ENCODE measurements at places on chromosomes 3 and 15. TPM values are rescaled to one million over a fixed set of nuclear protein-coding genes. Genes with fewer than 3 reads are reported as not detected.
A peak's percentile ranks its signal among the peaks of the same experiment; 100 is the strongest.

GRCh38 chr3:174620138-174620537 is 239.0 kb upstream of the NAALADL2 start:
- H3K4me3 ChIP-seq = no peak overlapping the region
- no peak overlapping the region for H3K27ac ChIP-seq
- peaks cover 5% of the 10 kb centered on the region for H3K4me1 ChIP-seq
- DNase-seq = no peak
- no peaks in the 10 kb centered on the region for H3K36me3 ChIP-seq
- no peaks in the 10 kb centered on the region for H3K27me3 ChIP-seq

DNA sequence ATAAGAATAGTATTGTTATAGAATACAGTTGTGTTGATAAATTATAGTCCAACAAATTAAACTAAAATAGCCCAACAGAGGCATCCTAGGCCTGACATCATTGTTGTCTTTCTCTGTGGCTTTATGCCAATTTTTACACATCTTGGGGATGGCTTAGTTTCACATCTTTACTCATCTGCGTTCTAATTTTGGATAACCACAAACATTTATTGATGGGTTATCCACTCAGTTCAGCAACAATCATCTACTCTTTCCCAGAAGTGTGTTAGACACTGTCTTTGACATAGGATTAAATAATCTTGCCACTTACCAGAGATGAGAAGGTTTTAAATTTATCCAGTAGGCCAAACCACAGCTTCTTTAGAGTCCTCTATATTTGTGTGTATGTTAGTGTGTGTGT is 120.8 kb upstream of the PHLDB2 start:
- no peak overlapping the region for H3K27ac ChIP-seq
- H3K4me1 ChIP-seq = peaks cover under 1% of the 10 kb centered on the region
- no peaks in the 10 kb centered on the region for H3K36me3 ChIP-seq
- H3K4me3 ChIP-seq = no peak overlapping the region
- DNase-seq = no peak
- H3K27me3 ChIP-seq = no peaks in the 10 kb centered on the region

GRCh38 chr15:59699810-59700431 is 10.8 kb upstream of the BNIP2 start:
- no peak overlapping the region for H3K27ac ChIP-seq
- no peaks in the 10 kb centered on the region for H3K36me3 ChIP-seq
- peaks cover 19% of the 10 kb centered on the region for H3K27me3 ChIP-seq
- DNase-seq = no peak
- H3K4me3 ChIP-seq = no peak overlapping the region
- no peaks in the 10 kb centered on the region for H3K4me1 ChIP-seq

- H3K36me3 ChIP-seq = 0 out of 2 replicates have a peak, but pooled peaks cover 5% of the 10 kb centered on the region
- H3K4me1 ChIP-seq = peaks cover 3% of the 10 kb centered on the region
These were observed 68.2 kb upstream of the SMAD3 start for GRCh38 chr15:66997212-66997611.

DNA sequence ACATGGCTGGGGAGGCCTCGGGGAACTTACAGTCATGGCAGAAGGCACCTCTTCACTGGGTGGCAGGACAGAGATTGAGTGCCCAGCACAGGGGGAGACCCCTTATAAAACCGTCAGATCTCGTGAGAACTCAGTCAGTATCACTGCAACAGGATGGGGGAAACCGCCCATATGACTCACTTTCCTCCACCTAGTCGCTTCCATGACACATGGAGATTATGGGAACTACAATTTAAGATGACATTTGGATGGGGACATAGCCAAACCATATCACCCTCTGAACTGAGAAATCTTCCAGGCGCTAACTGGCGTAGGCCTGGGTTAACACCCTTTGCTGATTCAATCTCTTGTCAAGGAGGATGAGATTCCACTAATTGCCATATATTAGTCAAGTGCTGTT is 392.3 kb downstream of the FEZF2 start:
- peaks cover 53% of the 10 kb centered on the region for H3K4me1 ChIP-seq
- no peaks in the 10 kb centered on the region for H3K36me3 ChIP-seq
- peak overlapping the region; percentile 33 for H3K27ac ChIP-seq
- no peaks in the 10 kb centered on the region for H3K27me3 ChIP-seq

- no peak for DNase-seq
- H3K36me3 ChIP-seq = no peaks in the 10 kb centered on the region
- H3K27me3 ChIP-seq = no peaks in the 10 kb centered on the region
- H3K4me1 ChIP-seq = no peaks in the 10 kb centered on the region
- H3K27ac ChIP-seq = no peak overlapping the region
These were observed 27.1 kb downstream of the CLRN1 start for GRCh38 chr3:150945226-150946032.

- H3K4me3 ChIP-seq = no peak overlapping the region
- H3K27ac ChIP-seq = peak overlapping the region; percentile 89
- no peaks in the 10 kb centered on the region for H3K27me3 ChIP-seq
- H3K4me1 ChIP-seq = peaks cover 31% of the 10 kb centered on the region
These were observed 20.4 kb downstream of the TMEM43 start for GRCh38 chr3:14145236-14145635.

DNA sequence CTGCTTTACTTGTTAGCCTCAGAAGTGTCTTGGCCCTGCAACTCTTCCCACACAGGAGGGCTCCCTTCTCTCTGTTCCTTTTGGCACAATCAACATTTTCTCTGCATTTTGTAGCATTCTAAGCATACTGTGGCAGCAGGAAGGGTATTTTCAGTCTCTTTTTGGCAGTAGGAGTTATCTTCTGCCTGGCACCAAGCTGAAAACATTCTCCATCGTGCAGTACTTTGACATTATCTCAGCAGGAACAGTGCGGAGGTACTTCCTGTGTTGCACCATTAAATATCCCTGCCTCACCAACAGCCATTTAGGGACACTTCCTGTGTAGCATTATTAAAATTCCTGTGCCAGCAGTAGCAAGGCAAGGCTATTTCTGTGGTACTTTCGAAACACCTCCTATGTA is 233.2 kb upstream of the SEMA6D start:
- no peak overlapping the region for H3K27ac ChIP-seq
- H3K4me3 ChIP-seq = no peak overlapping the region
- H3K4me1 ChIP-seq = peaks cover 17% of the 10 kb centered on the region
- DNase-seq = no peak
- no peaks in the 10 kb centered on the region for H3K27me3 ChIP-seq
- no peaks in the 10 kb centered on the region for H3K36me3 ChIP-seq

DNA sequence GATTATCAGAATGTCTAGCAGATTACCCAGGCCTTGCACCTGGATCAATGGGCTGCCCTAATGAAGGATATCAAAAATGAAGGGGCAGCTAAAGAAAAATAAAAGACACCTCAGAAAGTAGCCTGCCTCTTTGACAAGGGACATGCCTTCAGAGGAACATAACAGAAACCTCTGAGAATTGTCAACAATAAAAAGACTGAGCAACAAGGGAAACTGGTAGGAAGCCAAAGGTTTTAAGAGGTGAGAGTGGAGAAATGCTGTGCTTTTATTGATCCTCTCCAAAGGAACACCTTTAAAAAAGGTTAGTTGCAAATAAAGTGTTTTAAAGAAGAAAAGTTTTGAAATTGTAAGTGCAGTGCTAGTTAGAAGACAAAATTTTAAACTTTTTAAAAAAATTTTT is 187.8 kb upstream of the TTC14 start:
- no peak overlapping the region for H3K4me3 ChIP-seq
- no peak for DNase-seq
- H3K36me3 ChIP-seq = no peaks in the 10 kb centered on the region
- H3K4me1 ChIP-seq = peaks cover 3% of the 10 kb centered on the region
- H3K27ac ChIP-seq = no peak overlapping the region
- no peaks in the 10 kb centered on the region for H3K27me3 ChIP-seq

- no peak for DNase-seq
- peaks cover 17% of the 10 kb centered on the region for H3K4me1 ChIP-seq
- H3K27me3 ChIP-seq = peaks cover 4% of the 10 kb centered on the region
- peak overlapping the region; percentile 57 for H3K4me3 ChIP-seq
These were observed 462.3 kb upstream of the PPP2R3A start for GRCh38 chr3:135503065-135503759.

GRCh38 chr15:81349271-81349670 is 24.7 kb downstream of the TMC3 start:
- no peak for DNase-seq
- H3K27ac ChIP-seq = no peak overlapping the region
- no peak overlapping the region for H3K4me3 ChIP-seq
- no peaks in the 10 kb centered on the region for H3K36me3 ChIP-seq
- H3K4me1 ChIP-seq = 0 out of 2 replicates have a peak, but pooled peaks cover 7% of the 10 kb centered on the region
- H3K27me3 ChIP-seq = no peaks in the 10 kb centered on the region

GRCh38 chr15:86155551-86155950 is 75.9 kb downstream of the AGBL1 start:
- no peaks in the 10 kb centered on the region for H3K27me3 ChIP-seq
- H3K36me3 ChIP-seq = peaks cover 19% of the 10 kb centered on the region
- no peak overlapping the region for H3K4me3 ChIP-seq

- H3K4me3 ChIP-seq = no peak overlapping the region
- H3K27me3 ChIP-seq = no peaks in the 10 kb centered on the region
- H3K4me1 ChIP-seq = peaks cover 5% of the 10 kb centered on the region
These were observed 14.5 kb downstream of the CSRNP1 start for GRCh38 chr3:39138804-39139415.

- H3K4me1 ChIP-seq = peaks cover 48% of the 10 kb centered on the region
- H3K27me3 ChIP-seq = no peaks in the 10 kb centered on the region
- H3K36me3 ChIP-seq = peaks cover 44% of the 10 kb centered on the region
These were observed 11.7 kb downstream of the EDEM1 start for GRCh38 chr3:5198986-5199731.

DNA sequence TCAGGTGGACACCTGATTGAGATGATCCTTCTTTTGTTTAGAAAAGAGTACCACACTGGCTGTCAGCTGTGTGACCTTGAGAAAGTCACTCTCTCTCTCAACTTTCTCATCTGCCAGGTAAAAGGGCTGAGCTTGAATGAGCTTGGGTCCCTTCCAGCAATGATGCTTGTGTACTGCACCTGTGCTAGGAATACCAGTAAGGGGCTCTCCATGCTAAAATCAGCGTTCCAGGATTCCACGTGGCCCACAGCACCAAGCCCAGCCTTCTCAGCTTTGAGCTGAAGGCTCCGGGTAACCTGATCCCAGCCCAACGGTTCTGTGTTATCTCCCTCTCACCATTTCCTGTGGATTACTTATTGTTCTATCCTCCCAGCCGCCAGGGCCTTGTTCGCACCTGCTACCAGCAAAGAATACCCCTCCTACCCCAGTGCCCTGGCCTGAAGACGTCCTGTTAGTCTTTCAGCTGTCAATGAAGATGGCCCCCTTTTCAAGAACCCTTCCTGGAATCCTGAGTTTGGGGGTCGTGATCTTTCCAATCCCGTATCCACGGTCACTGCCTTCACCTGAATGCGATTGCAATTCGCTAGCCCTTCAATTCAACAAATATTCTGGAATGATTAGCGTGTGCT is 54.2 kb upstream of the CGNL1 start:
- DNase-seq = no peak
- H3K4me3 ChIP-seq = no peak overlapping the region
- H3K27me3 ChIP-seq = no peaks in the 10 kb centered on the region
- peaks cover 44% of the 10 kb centered on the region for H3K4me1 ChIP-seq

- no peak overlapping the region for H3K4me3 ChIP-seq
- H3K36me3 ChIP-seq = no peaks in the 10 kb centered on the region
These were observed 632.7 kb downstream of the CADM2 start for GRCh38 chr3:85591451-85591850.

The OSBPL10 gene
- 81.6 TPM for total RNA-seq

The TMEM45A gene
- total RNA-seq = 6.6 TPM

The CCDC33 gene
- 5.6 TPM for total RNA-seq

The NME9 gene
- total RNA-seq = not detected

The FBXO45 gene
- 15.0 TPM for total RNA-seq

The GPR149 gene
- 0.09 TPM for total RNA-seq

The ACSBG1 gene
- 5.8 TPM for total RNA-seq

The EPHB3 gene
- 6.3 TPM for total RNA-seq

The SCN11A gene
- total RNA-seq = 0.27 TPM

The RPL15 gene
- total RNA-seq = 2,865 TPM

Data from WTC11 (cell line).